Muscle of arm (tissue), 14 donors: ENCODE measurements at places on chromosomes 5 and 9. TPM values are rescaled to one million over a fixed set of nuclear protein-coding genes. Genes with fewer than 3 reads are reported as not detected.

DNA sequence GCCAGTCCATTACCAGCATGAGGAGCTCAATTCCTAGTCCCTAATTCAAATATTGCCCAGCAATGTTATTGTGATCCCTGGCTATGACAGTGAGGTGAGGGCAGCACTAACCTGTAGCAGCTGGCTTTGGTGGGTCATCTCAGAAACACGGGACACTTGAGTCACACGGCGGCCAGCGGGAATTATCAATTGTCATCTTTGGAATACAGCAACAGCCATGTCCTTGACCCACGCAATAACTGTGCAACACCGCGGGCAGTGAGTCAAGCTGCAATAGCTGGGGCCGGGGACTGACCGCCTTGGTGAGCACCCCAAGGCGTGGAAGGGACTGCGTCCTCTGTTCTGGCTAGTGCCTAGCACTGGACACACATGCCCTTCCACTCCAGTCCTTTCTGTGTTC is 62.5 kb upstream of the ALDH1B1 start:
- no peak for DNase-seq

DNA sequence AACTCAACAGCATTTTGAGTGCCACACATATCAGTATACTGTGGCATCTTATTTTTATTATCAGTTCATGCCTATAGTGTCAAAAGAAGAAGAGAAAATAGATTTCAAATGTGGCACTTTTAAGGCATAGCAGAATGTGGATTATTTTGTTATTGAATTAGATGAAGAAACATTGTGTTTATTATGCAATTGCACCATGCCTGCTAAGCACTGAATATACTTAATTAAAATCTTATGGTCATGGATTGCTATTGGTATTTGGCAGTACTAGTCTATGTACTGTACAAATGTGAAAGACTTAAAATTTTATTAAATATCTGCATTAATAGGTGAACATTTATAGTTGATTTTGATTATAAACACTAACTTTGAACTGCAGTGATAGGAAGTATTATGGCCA is 128.8 kb downstream of the FER start:
- no peak for DNase-seq

- DNase-seq, result no peak
These were observed 12.5 kb downstream of the ARAP3 start for GRCh38 chr5:141669520-141669919.

Gene CFAP157
- polyA plus RNA-seq, result 1.3 TPM

- DNase-seq, result no peak
These were observed 1044.2 kb upstream of the CDH9 start for GRCh38 chr5:28082610-28083009.

DNA sequence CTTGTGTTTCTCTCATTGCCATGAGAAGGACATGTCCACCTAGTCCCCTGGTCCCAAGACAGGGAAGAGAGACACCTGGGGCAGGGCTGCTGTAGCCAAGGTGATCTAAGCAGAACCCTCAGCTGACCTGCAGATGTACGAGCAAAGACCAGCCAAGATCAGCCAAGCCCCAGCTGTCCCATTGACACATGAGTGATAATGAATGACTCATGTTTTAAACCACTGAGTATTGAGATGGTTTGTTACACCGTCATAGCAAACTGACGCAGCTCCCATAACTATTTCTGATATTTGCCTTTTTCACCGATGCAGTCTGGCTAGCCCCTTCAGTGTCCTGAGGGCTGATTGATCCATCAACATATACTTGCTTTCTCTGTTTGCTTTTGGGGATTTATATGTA is 6.7 kb downstream of the OR1K1 start:
- no peak for DNase-seq

GRCh38 chr9:93296889-93297480 is 113.0 kb downstream of the WNK2 start:
- no peak for DNase-seq

DNA sequence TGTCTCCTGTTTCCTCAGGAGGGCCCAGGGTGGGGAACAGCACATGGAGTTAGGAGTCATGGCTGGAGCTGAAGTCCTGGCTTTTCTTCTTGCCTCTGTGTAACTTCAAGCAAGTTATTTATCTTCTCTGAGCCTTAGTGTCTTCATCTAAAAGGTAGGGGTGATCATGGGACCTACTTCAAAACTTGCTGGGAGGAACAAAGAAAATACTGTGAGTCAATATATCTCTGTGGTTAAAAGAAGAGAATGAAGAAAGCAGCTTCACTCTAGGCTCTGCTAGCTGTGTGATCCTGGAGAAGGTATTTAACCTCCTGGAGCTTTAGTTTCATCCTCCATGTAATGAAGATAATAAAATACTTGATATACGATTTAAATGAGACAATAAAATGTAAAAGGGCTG is 26.5 kb downstream of the AFAP1L1 start:
- no peak for DNase-seq

GRCh38 chr9:129140397-129141065 is 29.3 kb downstream of the PTPA start:
- DNase-seq, result peak; percentile 42

DNA sequence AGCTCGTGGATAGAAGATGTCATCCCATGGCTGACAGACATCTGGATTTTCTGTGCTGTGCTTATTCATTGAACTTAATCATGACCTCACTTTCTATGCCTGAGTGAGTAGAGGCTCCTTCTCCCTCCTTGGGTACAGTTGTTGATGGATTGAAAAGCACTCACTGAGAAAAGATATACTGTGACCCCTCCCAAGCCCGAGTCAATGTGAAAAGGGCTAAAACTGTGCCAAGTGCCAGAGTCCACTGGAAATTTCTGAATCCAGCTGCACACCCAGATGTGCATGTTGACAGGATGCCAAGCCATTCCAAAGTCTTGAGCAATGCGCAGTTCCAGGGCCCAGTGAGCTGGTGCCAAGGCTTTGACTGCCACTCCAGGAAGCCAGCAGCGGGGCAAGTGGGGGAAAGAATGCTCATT is 473.0 kb downstream of the NTRK2 start:
- DNase-seq, result peak; percentile 48

DNA sequence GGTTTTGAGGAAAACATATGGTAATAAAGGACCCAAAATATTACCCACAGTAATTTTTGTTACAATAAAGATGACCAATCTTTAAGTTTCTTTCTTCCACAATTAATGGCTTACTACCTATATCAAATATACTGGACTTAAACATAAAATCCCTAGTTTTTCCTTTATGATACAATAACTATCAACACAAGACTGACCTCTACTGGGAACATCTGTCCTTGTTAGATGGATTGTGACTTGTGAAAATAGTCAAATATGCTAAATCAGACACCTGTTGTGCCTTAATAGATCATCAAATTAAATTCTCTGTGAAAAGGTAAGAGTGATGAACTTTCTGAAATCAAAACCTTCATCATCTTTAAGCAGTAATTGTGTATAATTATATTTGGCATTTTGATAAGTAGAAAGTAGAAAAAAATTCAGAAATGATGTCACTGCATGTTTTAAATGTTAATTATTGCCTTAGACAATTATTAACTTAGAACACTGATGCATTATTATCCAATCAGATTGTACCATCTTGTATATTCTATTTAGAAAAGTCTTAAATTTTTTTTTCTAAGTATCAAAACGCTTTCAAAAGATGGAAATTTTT is 113.6 kb downstream of the DEPDC1B start:
- DNase-seq, result peak; percentile 15

DNA sequence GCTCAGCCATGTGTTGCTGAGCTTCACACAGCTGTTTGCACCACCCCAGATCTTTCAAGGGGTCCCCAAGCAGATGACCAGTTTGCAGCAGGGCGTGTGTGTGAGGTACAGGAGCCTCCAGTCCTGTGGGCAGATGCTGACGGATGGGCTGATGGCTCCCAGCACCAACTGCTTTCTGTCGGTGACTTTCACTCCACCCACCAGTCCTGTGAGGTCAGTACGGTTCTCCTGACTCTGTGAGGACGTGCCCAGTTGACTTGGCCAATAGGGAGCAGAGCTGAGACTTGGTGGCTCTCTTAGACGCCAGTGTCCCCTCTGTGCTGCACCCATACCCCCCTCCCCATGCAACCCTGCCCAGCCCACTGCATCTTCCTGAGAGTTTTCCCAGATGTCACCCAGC is 19.7 kb downstream of the COL5A1 start:
- DNase-seq, result no peak

DNA sequence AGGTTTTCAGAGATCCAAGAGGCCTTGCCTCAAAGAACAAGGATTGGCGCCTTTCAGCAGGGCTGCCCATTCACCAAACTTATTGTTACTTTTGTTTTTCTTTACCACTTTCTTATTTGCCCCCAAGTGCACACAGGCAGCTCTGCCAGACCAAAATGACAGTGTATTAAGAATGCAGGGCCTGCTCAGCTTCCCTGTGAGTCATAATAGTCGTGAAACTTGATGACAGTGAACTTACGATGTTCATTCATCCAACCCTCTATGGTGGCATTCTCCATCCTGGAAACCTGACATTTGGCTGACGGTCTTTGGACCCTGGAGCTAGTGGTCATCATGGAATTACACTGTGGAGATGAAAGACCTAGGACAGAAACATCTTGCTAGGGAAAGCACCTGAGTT is 44.3 kb downstream of the UBE2QL1 start:
- no peak for DNase-seq

DNA sequence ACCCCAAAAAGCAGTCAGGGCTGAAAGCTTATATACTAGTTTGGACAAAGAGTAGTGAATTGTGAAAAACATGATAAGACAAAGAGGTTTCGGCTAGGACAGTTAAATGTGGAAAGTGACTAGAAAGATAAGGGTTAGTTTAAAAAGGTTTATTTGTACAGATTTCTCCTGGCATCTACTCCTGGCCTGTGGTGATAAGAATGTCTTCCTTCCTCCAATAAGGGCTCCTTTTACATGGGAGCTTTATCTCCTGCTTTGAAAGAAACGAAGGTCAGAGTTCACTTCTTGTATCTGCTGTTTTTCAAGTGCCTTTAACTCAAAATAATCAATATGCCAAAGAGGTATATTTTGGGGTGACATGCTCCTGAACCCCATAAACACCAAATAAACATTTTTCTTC is 776.1 kb upstream of the COX7C start:
- DNase-seq, result no peak

Gene WDR38
- not detected for polyA plus RNA-seq

DNA sequence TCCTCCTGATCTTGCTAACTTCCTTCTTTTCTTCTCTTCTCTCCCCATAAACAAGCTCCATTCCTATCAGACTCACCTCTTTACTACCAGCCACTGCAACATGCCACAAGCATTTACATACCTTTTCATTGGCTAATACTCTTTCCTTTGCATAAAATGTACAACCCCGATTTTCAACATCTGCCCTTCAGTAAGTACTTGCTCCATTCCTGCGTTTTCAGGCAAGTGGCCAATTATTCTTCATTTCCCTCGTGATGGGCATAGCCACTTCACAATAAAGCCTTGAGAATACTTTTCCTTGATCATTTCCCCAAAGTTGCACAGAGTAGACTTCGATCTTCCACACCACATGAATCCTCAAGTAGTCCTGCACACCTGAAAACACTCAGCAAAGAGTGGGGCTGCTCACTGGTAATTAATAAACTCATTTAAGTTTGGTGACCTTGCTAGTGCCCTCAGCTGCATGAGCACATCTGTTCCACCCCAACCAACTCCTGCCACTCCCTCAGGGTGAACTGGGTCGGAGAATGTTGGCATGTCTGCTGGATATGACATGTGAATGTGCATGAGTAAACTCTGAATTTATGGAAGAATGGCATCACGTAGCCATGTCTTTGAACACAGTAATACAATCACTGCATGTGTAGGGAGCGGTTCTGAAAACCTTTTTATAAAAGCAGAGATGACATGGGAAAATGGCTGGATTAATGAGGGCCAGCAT is 535.8 kb downstream of the SEMA5A start:
- DNase-seq, result no peak

- DNase-seq, result no peak
These were observed 46.8 kb downstream of the TMEM245 start for GRCh38 chr9:109072821-109073435.

Gene PCA3
- polyA plus RNA-seq, result 0.46 TPM

Gene SLCO6A1
- 0.27 TPM for polyA plus RNA-seq

GRCh38 chr9:33466565-33467495 is 6.9 kb downstream of the NOL6 start:
- DNase-seq, result no peak

Gene FAT2
- 0.73 TPM for polyA plus RNA-seq

- no peak for DNase-seq
These were observed 16.4 kb upstream of the ADAMTSL1 start for GRCh38 chr9:18457510-18457909.

Gene HNRNPK
- polyA plus RNA-seq, result 495 TPM

GRCh38 chr9:114851306-114851705 is 45.5 kb upstream of the TNFSF15 start:
- DNase-seq, result no peak

DNA sequence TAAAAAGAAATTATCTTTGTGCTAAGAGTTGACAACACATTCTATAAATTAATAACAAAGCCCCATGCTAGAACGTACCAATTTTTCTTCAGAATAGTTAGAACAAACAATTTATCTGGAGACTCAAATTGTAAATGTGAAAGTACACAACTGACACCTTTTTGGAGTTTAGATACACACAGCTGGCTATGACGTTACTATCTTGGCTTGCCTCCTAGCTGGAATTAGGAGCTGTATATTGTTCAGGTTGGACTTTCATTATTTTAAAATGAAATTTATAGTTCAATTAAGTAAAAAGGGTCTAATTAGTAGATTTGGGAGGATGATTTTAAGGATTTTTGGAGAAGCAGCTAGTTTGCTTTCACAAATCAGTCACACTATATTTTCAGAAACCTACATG is 393.9 kb upstream of the RIOK2 start:
- peak; percentile 69 for DNase-seq

Gene GARIN3
- not detected for polyA plus RNA-seq

- DNase-seq, result no peak
These were observed 56.8 kb downstream of the PUM3 start for GRCh38 chr9:2787065-2787464.

Gene NMUR2
- polyA plus RNA-seq, result 0.59 TPM

- DNase-seq, result peak; percentile 79
These were observed at the start of gene PIP5KL1 for GRCh38 chr9:127930231-127931091. PIP5KL1 (minus strand) TSS chr9:127930777; CDS start chr9:127930752, 25 bp downstream.

DNA sequence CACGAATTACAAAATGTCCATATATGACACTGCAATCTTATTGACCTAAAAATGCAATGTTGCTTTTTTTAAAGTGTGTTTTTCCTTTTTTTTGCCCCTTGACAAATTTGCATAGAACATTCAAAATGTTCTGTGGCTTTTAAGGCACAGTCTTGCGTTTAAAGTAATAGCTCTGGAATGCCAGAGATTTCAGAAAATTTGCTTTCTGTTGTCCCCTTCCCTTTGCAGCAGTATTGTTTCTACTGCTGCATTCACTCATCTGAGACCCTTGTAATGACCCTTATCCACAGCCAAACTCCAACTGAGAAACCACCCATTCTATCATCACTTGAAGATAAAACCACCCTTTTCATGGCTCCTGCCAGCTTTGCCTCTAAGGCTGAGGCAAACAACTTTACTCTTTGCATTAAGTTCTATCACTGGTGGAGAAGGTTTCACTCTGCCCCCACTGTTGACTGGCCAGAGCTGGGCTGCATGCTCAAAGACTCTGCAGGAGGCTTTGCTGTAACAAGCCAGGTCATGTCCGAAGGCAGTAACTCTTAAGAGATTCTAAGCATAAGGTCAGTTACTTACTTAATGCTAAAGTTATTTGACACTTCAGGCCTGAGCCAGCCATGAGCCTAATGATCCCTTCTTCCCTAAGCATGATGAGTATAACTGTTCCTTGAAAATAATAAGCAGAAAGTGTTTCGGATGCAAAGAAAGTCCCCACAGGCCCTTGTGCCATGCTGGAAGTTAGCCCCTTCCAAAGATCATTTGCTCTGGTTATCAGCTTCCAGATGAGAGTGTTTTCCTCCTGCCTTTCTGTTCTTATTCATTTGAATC is 101.9 kb downstream of the CD180 start:
- DNase-seq, result peak; percentile 34

Gene TXNDC8
- polyA plus RNA-seq, result not detected

Gene IL9
- not detected for polyA plus RNA-seq

Gene C9orf153
- 0.07 TPM for polyA plus RNA-seq

- DNase-seq, result no peak
These were observed 40.4 kb upstream of the HAND1 start for GRCh38 chr5:154518438-154518867.
